Nephron progenitor cell (in vitro differentiated cells): ENCODE measurements at places on chromosomes 2 and 18.
A peak's percentile ranks its signal among the peaks of the same experiment; 100 is the strongest.

GRCh38 chr2:113081488-113082210, 13.9 kb downstream of the IL1F10 start:
- DNase-seq, result no peak

GRCh38 chr18:61706276-61706915, 186.4 kb downstream of the RNF152 start:
- no peak for DNase-seq

GRCh38 chr2:119734047-119734446, 25.7 kb upstream of the PTPN4 start:
- no peak for DNase-seq

DNA sequence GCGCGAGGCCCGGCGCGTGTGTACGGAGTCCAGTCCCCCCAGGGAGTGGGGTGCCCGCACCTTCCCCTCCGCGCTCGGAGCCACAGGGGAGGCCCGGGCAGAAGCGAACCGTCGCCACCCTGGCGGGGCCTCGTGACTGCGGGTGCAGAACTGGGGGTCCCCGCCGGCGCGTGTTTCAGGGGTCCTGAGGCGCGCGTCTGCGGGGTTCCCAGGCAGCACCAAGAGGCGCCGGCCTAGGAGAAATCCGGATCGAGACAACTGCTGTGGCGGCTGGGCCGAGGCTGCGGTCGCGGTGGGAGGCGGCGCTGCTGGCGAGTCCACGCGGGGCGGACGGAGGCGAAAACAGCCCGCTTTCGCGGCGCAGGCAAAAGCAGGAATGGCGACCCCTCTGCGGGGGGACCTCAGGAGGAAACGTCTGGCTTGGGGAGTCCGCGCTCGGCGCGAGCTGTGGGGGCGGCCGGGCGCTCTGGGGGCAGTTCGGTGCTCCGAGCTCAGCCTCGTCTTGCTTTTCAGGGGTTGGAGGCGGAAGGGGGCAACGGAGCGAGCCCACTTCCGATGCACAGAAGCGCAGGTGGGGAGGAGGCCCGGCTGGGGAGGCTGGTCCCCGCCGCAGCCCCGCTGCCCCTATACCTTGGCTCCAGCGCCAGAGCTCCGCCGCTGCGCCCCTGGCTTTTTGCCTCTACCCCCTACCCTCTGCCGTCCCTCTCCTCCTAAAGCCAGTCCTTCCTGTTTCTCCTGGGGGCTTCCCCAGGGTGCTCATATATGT, 81.5 kb upstream of the LDLRAD4 start:
- DNase-seq, result peak; percentile 63

GRCh38 chr2:104444889-104445288, 409.0 kb upstream of the POU3F3 start:
- no peak for DNase-seq

GRCh38 chr2:148451046-148451445, 193.5 kb upstream of the EPC2 start:
- no peak for DNase-seq

DNA sequence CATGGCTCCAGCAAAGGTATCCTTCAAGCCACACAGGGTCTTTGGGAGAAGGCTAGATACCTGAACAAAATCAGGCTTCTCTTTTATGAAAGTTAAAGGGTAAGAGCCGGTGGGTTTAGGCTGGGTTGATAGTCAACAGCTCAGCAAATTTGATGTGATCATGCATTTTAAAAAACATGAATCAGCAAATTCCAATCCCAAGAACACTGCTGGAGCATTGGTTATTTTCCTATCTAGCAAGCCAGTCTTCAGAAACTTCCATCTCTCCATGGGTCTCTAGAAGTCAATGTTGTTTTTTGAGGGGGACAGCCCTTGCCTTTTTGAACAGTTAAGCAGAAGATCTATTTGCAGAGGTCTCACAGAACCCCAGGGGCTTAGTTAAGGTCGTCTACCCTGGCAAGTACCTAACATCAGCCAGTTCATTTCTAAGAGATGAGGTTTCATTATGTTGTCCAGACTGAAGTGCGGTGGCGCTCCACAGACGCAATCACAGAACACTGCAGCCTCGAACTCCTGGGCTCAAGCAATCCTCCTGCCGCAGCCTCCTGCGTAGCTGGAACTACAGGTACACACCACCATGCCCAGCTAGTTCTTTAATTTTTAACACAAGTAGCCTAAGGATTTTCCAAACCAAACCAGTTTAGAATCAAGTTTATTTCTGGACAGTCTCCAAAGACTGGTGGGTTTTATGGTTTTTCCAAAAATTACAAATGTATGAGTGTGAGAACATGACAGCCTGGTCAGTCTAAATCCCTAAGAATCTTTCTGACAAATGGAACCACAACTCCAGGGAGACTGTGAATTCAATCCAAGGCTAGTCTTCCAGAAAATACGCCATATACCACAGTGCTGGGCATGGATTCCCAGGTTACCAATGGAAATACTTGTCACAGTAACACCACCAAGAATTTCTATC, 4.1 kb upstream of the ZCCHC2 start:
- DNase-seq, result no peak

DNA sequence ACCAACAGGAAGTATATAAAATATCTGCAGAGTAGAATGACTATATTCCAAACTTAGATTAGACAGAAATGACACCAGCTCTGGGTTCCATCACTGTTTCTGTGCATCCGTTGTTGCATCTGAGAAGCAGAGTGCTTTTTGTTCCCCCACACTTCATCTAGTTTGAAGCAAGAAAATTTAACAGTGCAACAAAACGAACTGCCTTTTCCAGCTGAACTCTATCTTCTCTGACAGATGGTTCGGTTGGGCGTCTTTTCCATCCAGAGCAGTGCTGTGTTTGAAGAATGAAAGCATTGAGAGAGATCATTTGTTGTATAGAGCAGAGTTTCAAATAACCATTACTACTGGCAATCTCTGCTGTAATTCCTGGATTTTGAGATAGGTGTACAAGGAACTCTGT, 757.5 kb downstream of the DPP10 start:
- no peak for DNase-seq

GRCh38 chr2:127577503-127577902, 42.0 kb downstream of the MYO7B start:
- no peak for DNase-seq

DNA sequence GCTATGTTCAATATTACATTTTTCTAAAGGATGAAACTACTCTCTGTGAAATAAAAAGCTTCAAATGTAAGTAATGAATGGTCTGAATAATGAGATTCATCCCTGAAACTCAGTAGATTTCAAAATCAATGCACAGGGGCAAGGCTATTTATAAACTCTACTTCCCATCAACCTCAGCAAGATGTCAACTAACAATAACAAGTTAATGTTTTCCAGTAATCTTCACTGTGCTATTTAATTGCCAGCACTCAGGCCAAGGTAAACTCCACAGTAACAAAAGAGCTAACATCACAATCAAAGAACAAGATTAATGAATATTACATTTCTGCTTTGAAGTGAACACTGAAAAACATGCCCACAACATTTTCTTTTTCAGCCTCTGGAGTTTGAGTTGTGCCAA, 144.3 kb upstream of the ZFP36L2 start:
- no peak for DNase-seq

GRCh38 chr2:208015475-208015874, 9.9 kb downstream of the PLEKHM3 start:
- no peak for DNase-seq

DNA sequence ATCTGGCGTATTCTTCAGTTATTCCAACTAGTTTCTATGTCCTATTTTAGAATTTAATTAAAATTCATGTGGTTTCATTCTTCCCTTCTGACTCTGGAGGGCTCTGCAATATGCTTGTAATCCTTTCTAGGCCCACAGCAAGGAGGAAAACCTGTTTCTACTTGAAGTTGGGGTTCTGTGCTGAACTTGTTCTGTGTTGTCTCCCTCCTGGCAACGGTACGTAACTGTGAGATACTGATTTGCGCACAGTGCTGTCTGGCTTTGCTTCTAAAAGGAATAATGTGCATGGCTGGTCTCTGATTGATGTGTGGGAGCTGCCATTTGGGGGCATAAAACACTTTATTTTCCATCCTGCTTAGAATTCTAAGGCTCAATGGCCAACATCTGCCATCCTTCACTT, 81.7 kb downstream of the NABP1 start:
- DNase-seq, result no peak

DNA sequence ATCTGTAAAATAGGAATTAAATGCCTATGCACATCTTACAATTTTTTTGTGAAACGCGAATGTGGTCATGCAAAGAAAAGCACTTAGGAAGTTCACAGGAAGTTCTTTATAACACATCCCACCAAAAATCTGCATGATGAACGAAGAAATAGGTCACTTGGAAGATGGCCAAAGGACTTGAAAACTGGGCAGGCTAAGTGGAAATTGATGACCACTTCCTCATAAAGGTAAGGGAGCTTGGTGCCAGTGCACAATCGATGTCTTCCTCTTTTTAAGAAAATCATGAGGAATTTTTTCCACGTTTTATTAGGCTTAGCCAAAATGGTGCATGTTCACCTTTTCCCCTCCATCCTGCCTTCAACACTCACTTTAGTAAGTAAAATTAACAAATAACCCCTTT, 8.2 kb upstream of the NT5C1B start:
- DNase-seq, result no peak

- no peak for DNase-seq
These were observed 51.5 kb downstream of the HAUS1 start for GRCh38 chr18:46155641-46156051.

- DNase-seq, result no peak
These were observed 67.4 kb downstream of the ADNP2 start for GRCh38 chr18:80176334-80177073.

GRCh38 chr2:161119483-161119882, 40.7 kb upstream of the TANK start:
- no peak for DNase-seq

DNA sequence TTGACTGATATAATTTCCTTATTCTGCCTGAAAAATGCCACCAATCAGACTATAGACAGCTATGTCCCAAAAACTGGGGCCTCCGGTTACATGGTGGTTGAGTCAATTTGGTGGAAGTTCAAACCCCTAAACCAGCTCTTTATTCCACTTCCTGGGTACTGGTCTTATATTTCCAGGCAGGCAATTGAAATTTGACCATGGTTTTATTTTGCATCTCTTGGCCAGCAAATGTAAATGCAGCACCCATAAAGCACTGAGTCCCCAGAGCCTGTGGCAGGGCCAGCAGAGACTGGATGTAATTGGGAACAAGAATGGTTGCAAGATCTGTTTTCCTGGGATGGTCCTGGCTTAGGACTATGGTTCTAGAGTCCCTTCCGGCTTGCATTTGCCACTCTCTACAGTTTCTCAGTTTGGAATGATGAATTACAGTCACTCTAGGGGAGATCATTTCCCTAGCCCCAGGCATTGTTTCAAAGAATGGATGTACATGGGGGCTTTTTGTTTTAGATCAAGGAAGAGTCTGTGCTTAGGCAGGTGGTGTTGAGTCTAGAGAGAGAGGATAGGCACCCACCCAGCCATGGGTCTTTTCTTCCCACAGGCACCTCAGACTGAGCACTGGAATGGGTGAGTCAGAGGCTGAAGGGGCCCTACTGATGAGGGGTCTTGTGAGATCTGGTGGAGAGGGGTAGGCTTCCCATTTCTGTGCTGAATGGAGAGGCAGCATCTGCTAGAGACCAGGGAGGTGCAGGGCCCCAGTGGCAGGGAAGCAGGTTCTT, 108.4 kb upstream of the CDC42EP3 start:
- no peak for DNase-seq

GRCh38 chr2:43305517-43305916, 79.1 kb upstream of the ZFP36L2 start:
- no peak for DNase-seq

GRCh38 chr2:169727065-169727464, 6.6 kb upstream of the KLHL23 start:
- DNase-seq, result no peak

DNA sequence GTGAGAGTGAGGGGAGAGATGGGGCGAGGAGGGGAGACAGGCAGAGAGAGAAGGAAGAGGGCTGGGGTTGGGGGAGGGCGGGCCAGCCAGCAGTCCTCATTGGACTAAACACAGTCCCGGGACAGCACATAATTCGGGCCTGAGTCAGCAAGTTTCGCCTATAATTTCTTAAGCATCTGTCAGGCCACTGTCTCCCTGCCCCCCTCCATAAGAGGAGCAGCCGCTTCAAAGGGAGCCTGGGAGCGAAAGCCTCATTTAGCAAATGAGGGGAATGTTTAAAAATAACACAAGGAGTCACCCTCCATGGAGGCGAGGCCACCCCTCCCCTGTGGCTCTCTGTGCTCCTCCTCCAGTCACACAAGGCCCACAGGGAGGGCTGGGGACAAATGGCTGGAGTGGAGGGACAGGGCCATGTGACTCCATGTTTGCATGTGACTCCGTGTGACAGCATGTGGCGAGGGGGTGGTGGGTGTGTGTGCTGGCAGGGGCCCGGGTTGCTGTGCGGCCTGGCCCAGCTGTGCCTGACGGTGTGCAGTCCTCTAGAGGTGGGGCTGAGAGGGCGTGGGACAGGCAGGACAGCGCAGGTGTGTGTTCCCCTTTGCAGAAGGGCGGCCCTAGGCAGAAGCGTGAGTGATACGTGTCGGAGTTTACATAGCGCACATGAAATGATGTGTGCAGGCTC, 162.4 kb downstream of the CELF4 start:
- DNase-seq, result no peak

DNA sequence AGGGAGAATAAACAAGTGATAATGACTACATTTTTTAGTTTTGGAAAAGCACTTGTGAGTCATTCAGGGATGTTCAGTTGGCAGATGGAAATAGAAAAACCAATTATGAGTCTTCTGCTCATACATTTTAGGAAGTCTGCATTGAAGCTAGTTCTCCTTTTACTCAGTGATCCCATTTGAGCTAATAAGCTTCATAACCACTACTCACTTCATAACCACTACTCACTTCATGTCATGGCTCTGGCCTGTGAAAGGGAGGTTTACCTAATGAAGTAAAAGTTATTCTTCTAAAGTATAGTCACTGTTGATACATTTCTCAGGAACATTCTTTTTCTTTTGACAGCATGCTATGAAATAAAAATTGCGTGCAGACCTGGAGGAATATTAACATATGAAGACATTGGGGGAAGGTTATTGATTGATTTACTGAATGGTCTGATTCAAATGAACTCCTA, 948.7 kb downstream of the TSN start:
- no peak for DNase-seq

DNA sequence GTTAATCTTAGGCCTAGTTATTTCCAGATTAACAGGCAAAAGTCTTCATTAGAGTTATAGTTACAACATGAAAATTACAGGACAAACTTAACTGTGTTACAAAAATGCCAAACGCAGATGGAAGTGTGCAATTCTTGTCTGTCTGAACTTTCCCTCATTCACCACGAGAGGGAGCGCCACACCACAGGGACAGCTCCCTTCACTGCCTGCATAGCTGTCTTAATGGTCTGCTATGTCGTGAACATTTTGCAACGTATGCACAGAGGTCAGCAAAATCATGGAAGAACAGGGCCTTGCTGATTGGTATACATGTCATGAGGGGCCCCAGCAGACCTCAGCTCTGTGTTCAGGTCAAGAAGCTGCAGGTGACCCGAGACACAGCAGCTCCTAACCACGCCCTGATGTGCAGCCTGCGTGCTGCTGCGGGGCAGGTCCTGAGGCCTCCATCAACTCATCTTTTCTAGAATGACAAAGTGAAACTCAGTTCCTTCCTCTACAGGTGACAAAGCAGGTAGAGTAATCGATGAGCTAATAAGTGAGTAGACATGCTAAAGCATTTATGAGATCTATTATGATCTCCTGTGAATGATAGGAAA, 78.8 kb upstream of the ATP8B1 start:
- DNase-seq, result peak; percentile 71

GRCh38 chr2:227020416-227020815, 143.6 kb downstream of the COL4A4 start:
- DNase-seq, result no peak
